ENCODE measurements at places on chromosomes 7 and 10.

DNA sequence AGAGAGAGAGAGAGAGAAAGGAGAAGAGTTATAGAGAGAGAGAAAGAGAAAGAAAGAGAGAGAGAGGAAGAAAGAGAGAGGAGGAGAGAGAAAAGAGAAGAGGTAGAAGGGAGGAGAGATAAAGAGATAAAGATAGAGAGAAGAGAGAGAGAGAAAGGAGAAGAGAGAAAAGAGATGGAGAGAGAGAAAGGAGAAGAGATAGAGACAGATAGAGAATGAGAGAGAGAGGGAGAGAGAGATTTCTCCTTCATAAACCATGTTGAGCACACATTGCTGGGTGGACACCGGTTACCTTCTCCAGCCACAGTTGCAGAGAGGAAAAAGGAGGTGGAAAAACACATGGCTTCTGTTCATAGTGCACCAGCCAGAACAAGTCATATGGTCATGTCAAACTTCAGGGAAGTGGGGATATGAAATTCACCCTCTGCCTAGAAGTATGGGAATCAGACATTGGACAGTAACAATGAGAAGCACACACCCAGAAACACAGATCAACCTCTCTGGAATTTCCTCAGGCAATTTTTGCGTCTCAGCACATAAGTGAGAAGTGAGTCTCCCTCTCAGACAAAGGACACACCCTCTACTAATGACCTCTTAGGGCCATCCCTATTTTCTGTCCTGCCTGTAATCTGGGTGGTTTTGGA, 172.5 kb upstream of the SVIL start:
- DNase-seq: no peak

DNA sequence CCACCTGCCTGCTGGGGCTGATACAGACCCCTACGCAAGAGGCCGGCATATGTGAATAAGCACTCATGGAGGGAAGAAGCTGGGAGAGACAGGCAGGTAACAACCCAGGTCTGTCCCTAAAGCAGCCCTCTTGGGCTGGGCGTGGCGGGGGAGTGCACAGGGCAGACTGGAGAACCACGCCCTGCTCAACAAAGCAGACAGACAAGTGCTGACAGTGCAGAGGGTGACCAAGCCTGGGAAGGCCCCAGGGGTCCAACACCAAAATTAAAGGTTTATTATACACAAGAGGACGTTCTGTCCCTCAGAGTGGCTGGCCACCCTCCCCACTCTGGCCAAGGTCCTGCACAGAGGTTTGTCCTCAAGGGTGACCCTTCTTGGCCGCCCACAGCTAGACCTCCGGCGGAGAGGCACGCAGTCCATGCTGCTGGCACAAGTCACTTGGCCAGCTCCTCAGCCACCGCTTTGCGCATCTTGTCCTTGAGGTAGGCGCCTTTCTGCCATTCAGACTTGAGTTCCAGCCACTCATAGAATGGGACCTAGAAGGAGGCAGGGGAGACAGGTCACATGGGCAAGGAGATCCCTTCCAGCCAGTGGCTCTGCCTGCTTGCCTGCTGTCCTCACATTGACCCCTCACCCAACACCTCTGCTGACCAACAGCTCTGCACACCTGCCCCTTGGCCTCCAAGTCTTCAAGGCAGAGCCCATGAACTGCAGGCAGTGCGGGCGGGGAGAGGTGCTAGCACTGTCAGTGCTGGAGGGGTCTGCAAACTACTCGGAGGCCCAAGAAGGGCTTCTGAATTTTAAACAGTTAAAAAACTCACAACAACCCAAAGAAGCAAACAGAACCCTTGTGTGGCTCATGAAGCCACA, 11.4 kb upstream of the NACAD start:
- no peak for DNase-seq

DNA sequence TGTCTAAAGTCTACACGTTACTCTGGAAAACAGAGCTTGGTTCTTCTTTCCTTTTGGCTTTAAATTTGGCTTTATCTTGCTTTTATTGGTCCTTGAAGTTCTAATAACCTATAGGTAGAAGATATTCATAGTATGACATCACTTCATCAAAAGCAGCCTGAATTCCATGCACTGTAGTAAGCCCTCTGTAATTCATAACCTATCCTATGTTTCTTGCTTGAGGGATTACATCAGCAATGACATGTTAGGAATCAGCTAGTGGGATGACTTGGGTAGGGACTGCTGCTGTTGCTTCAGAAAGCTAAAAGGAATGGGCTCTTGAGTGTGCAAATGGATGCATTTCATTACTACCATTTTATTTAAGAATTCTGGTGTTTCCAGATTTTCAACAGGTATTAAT, 184.9 kb downstream of the PTEN start:
- no peak for DNase-seq

DNA sequence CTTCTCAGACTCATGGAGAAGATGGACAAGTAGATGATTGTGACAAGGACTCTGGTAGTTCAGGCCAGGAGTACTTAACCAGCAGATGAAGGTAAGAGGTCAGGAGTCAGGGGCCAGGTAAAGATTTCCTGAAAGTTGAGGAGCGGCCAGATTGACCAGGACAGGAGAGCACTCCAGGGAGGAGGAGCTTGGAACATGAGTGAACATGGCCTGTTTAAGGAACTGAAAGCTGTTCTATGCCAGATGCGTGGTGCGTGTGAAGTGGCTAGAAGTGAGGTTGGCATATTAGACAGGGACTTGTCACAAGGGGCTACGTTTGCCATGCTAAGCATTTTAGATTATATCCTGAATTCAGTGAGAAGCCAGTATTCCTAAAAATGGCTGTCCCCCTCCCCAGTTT, 157.2 kb downstream of the WNT2 start:
- DNase-seq: no peak

DNA sequence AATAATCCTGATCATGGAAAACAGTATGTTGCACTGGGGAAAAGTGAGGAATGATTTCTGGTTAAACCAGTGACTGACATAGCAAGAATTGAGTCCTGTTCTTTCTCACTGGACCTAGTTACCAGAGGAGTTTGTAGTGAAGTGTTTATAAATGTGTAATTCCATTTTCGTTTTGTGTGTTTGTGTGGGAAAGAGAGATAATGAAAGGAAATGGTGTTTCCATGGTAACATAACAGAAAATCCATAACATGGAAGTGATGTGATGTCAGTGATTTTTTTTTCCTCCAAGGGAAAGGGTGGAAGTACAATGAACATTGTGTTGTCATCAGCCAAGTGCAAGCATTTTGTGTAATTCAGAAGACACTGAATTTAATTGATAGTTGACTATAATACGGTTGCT, 283.9 kb downstream of the PLXDC2 start:
- no peak for DNase-seq

DNA sequence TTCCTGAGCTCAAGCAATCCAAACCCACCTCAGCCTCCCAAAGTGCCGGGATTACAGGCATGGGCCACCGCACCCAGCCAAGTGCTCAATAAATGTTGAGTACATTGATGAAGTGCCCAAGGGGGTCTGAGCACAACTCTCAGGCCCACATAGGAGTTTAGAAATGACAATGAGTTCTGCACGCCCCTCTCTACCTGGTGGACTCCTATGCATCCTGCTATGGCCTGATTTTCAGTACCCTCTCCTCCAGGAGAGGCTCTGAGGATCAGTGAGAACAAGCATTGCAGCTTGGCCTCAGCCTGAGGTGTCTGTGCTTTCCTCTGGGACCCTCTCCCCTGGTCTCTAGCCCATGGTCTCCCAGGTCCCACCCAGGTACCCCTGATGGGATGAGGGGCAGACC, 20.9 kb upstream of the GRIFIN start:
- no peak for DNase-seq

- no peak for DNase-seq
Observed at GRCh38 chr10:98569853-98570252, 123.1 kb upstream of the HPS1 start.

GRCh38 chr10:99532687-99533495, at the start of gene NKX2-3:
TSS of gene NKX2-3 (plus strand) at chr10:99532942. CDS start at chr10:99533132, 190 bp downstream.
- DNase-seq: no peak
